ENCODE measurements at places on chromosomes 2 and 18.

GRCh38 chr18:12456441-12456840 lies 48.7 kb downstream of the PRELID3A start:
- no peak for DNase-seq

DNA sequence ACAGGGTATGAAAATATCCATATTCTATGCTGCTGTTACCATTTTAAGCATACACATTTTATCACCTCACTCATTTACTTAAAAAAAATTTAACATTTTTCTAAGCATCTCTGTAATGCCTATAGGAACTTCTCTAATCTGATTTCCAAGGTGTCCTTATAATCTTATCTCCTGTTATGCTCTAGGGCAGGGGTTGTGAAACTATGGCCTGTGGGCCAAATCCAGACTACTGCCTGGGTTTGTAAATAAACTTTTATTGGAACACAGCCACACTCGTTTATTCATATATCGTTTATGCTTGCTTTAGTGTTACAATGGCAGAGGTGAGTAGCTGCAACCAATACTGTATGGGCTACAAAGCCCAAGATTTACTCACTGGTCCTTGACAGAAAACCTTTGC lies 151.6 kb downstream of the RAPGEF4 start:
- DNase-seq: no peak

GRCh38 chr2:109436610-109437225 lies 177.0 kb downstream of the SEPTIN10 start:
- no peak for DNase-seq

DNA sequence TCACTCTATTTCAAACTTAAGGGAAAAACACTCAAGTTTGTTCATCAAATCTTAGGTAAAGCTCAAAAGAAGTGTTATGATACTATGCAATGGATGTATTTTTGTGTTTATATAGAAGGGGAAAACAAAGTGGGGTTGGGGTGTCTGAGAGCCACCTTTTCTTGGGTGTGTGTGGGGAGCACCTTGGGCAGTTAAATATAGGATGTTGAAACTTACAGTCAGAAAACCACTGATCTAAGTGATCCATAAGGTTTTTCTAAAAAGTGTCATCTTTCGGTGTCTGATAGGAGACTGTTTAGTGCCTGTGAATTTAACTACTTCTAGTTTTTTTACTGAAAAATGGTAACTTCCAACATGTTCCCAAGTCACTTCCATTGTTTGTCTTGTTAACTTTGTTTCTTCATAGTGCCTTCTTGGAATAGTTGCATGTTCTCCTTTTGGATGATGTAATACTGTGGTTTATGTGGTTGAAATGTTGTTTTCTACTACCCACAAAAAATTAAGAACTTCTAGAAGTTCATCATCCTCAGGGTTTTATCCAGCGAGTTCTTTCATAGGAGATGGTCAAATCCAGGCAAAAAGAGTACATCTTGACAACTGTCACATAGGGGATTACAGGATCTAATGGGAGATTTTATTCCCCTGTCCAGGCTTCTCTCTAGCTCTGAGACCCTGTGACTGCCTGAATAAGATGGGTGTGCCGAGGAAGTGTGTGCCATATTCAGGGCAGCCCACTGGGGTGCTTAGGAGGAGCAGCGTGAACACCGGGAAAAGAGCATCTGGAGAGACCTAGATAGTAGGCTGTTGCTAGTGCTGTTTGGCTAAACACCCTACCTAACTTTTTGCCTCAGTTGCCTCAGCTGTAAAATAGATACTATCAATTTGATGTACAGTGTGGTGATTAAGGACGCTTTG lies 46.2 kb downstream of the CAB39 start:
- no peak for DNase-seq

DNA sequence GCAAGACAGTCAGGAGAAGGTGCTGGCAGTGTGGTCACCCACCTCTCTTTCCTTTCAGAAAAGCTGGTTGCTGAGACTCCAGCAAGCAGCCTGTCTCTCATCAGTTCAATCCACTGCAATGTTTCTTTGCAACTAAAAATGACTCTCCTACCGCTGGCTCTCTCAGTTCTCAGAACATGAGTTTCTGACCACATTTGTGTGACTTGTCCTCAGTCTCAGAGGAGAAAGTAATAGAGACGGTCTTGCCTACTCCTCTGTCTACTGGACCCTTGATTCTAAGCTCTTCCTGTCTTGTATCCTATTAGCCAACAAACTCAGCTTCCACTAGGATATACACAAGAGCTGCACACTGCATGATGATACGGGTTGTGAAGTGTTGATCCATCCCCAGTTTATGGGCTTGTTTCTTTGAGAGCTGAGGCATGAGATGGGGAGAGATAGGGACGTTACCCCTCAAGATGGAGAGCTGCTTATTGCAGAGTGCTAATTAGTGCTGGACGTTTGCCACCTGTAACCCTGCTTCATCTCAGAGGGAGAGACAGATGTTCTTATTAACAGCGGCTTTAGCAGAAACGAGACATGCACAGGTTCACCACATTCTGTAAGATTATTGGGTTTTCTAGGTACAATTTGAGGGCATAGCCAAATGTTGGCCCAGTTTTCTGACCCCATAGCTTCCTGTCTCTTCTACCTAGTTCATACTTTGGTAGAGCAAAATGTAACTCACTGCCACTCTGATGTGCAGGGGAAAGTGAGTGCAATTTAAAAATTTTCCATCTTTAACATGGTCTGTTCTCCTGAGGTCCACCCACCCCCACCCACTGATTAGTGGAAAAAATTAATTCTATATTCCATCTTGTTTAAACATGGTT lies 32.4 kb upstream of the YWHAQ start:
- no peak for DNase-seq

DNA sequence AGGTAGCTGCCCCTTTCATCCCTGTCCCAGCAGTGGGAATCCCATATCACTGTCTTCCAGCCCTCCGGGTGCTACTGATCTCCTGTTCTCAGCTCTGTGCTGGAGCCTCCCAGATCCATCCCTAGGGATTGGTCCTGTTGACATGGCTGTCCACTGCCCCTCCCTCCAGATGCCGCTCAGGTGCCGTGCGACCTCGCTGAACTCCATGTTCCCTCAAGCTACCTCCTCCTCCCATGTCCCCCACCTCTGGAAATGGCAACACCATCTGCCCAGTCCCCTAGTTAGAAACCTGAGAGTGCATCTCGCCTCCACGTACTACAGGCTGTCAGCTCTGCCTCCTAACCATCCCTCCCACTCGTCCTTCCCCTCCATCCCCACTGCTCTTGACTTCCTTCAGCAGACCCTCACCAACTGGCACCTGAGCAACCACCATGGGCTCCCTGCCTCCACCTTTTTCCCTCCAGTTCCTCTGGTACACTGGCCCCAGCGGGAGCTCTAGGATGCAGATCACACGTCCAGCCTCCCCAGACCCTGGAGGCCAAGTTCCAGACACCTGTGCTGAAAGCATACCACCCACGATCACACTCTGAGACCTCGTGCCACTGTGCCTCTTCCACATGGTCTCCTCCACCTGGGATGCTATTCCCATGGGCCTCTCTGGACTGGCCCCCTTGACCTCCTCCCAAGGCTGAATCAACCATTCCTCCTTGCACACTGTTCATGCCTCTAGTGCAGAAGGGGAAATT lies 106.8 kb downstream of the KLHL29 start:
- DNase-seq: no peak

DNA sequence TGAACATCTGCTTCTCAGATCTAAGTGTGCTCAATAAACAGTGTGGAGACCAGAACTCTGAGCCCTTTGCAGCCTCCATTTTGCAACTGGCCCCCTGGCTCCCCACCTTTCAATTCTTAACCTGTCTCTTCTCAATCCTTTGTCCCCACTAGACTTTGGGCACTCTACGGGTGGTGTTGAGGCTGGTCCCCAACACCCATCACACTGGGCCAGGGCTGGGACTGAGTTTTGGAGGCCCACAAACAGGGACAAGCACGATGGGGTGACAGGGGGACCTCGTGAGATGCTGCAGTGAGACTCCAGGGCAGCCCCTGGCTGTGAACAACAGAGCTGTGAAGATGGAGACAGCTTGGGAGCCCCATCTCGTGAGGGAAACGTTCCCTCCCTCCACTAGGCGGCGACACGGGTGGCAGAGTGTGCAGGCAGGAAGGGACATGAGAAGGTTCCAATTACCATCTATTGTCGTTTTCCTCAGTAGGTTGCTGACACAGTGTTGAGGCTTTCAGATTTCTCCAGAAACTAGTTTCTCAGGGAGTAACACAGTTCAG lies 1.2 kb downstream of the ANKMY1 start:
- DNase-seq: peak; percentile 61

DNA sequence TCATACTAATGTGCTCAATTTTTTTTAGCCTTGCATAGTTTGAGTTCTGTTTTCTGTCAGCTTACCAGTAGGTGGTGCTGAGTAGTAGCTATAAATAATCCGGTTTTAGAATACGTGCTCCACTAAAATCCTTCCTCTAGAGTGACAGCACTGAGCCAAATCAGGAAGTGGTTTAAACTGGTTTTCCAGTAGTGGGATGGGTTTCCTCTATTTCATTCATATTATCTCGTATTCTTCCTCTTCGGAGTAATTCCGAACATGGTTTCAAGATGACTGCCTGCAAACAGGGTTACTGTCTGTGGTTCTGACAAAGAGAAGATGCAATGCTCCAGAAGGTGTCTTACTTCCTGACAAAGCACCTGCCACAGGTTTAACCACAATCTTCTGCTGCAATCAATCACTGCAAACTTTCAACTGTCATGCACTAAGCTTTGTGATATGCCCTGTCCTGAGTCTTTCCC lies 496.9 kb upstream of the VRK2 start:
- peak; percentile 8 for DNase-seq

DNA sequence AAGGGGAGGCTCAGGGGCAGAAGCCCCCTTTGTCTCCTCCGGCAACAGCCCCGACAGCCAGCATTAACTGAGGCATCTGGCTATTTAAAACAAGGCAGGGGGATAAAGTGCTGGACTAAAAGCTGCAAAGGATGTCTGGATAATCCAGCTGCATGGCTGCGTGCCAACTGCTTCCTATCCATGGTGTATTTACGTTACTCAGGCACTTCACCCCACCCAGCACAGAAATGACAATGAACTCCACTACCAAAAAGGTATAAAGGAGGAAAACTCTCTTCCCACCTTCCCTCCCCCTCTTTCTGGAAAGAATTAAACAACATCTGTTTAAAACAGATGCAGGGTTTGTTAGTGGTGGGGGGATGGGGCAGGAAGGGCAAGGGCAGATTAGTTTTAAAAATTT lies 82.5 kb downstream of the SPRED2 start:
- no peak for DNase-seq

- no peak for DNase-seq
Measured at GRCh38 chr18:56240405-56240804, 398.0 kb downstream of the TXNL1 start.

DNA sequence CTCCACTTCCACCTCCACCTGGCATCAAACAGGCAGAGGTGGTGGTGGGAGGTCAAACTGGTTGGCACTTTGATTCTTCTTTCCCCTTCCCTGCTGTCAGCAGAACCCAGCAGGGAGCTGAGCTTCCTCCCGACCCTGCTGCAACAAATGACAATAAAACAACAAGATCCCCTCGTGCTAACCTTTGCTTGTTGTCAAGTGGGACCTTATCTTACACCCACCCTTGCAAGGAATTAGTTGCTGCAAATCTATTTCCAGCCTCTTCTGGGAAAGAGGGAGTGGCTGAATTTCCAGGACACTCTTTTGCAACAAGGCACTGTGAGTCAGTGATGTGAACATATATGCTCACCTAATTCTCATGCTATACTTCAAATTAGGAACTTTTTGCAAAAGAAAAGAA lies 655.1 kb downstream of the DSC3 start:
- DNase-seq: no peak

DNA sequence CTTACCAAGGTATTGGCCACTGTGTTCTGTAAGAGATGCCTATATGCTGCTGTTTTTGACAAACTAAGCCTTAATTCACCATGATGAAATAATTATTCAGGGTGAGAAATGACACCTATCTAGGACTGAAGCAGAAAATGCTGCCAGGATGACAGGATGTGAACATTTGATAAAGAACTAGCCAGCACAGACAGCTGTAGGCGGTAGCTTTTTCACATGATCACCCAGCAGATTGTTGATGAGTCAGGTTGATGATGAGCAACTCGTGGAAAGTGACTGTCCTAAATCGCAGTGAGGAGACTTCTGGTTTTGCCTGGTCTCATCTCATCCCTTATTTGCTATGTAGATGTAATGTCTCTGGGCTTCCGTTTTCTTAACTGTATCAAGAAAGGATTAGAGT lies 144.1 kb downstream of the PRPF40A start:
- DNase-seq: peak; percentile 65

DNA sequence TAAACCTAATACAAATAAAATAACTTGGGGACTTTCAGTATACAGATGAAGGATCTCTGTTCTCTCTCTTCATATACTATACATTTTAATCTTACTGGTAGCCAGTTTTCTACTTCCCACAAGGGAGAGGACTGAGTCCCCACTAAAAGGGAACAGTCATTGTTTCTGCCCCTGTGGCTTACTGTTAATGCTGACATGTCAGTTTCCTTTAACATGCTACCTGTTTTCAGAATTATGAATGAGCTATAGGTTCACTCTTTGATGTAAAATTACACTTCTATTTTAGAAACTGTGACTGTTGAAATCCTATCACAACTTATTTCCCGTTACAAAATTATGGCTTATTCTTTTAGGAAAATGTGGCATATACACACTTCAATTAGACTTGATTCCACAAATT lies 207.7 kb downstream of the CDH2 start:
- DNase-seq: no peak

GRCh38 chr2:232028071-232028470 lies 66.6 kb downstream of the DIS3L2 start:
- no peak for DNase-seq

Data from stimulated activated naive CD8-positive, alpha-beta T cell treated with anti-CD3 and anti-CD28 coated beads, Interleukin-15, amount 100 ng/mL, for 72 hours (primary cell).